ENCODE measurements at places on chromosomes 16 and 17. TPM values are rescaled to one million over a fixed set of nuclear protein-coding genes. Genes with fewer than 3 reads are reported as not detected.

Gene C16orf46
- not detected for total RNA-seq

Gene STX1B
- 0.47 TPM for total RNA-seq

Gene MAP2K6
- 16.3 TPM for total RNA-seq

Gene PLD6
- total RNA-seq: 15.3 TPM

Gene LGALS9B
- not detected for total RNA-seq

GRCh38 chr17:19714542-19715411 lies 1.6 kb downstream of the SLC47A2 start:
- no peak for DNase-seq

- DNase-seq: no peak
Measured at GRCh38 chr16:88727871-88728270, 21.6 kb downstream of the CTU2 start.

DNA sequence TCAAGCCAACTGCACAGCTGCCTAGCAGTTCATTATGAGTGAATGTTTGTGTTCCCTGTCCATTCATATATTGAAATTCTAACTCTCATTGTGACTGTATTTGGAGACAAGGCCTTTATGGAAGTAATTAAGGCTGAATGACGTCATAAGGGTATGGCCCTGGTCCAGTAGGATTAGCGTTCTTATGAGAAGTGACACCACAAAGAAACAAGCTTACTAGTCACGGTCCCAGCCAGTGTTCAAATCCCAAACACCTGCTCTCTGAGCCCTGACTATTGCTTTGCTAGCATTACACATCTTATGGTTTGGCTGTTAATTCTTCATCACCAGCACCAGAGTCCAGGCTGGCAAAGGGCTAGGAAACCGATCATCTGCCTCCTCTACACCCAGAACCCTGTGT lies 2.2 kb downstream of the ZNF668 start:
- DNase-seq: no peak

DNA sequence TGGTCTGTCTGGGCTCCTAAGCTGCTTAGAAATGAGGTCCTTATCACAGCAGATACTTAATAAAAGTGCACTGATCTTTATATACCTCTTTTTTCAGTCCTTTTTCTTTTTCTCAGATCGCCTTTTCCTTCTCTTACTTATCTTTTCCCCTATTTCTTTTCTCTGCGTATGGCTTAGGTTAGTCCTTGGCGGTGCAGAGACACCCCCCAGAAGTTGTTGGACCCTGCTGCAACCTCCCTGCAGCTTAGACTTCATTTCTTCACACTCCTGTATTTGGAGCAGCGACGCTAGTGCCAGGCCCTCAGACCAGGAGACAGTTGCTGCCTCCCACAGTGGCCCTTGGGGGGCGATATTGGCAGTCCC lies 67.6 kb downstream of the CENPV start:
- no peak for DNase-seq

DNA sequence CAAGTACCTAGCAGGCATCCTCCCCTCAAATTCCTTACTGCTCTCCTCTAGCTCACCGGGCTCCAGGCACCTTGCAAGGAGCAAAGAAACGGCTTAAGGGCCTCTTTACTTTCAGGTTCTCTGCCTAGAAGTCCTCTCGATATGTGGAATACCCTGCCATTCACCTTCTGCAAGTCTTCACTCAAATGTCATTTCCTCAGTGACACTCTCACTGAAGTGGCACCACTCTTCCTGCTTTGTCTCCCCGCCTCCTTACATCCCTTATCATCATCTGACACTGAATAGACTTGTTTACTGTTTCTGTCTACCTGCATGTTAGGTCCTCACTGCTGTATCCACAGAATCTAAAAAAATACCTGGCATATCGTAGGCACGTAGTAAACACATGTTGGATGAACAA lies 947 bp downstream of the SLC7A6OS start:
- DNase-seq: no peak

DNA sequence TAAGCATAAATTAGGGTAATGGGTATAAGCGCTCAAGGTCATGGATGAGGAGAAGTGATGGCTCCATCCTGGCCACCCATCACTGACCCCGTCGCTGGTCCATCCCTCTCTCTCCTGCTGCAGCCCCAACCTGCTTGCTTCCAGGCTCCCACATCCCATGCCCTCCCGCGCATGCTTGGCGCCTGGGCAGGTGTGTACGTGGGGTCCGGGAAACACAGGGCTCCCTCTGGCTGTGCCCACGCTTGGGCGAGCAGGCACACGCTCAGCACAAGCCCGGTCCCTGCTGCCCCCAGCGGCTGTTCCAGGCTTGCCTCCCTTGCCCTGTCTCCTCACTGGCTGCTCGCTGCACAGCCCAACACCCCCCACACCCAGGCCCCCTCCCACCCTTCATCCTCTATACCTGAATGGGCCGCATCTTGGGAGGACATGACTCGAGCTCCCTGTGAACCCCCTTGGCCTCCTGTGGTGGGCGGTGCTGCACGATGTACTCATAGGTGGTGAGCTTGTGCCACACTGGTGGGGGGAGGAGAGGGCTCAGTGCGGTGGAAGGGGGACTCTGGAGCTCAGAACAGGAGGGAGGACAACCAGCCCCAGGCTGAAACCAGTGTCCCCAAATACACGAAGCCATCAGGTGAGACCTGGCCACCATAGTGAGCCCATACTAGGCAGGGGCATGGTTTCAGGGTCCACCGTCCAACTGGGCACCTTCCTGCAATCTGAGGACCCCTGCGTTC lies 4.7 kb upstream of the TPPP3 start:
- no peak for DNase-seq

DNA sequence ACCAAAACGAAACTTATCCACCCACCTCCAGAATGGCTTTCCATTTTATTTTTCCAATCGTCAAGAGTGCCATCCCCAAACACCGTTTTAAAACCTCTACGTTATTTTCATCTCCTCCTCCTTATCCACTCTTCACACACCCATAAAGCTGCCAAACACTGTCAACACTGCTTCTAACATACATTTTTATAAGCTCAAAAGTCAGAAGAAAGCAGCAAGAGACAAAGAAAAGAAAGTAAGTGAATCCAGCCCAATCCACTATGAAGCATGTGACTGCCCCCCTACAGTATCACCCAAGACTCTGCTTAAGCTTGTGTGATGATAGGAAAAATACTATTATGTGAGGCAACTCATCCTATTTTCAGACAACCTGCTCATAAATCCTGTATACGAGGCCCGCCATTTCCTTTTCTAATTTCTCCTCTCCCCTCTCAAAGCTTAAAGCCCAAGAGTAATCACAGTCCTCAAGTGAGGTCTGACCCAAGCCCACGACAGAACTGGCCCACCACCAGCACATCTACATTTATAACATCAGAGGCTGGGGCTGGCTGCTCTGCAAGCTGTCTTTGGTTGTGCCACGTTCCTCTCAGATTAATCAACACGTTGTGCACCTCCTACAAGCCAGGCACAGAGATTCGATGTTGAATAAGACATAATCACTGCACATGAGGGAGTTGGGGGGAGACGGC lies 16.3 kb downstream of the USP31 start:
- no peak for DNase-seq

DNA sequence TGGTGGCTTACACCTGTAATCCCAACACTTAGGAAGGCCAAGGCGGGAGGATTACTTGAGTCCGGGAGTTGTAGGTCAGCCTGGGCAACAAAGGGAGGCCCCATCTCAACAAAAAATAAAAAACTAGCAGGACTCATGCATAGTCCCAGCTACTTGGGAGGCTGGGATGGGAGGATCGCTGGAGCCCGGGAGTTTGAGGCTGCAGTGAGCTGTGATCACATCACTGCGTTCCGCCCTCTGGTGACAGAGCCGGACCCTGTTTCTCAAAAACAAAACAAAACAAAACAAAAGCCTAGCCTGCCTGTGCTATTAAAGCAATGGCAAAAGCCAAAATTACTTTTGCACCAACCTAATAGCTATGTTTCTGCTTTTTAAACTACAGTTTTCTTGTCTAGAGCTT lies 1.5 kb downstream of the FCSK start:
- no peak for DNase-seq

- DNase-seq: no peak
Measured at GRCh38 chr16:83797013-83797412, 10.8 kb upstream of the HSBP1 start.

GRCh38 chr16:55501549-55502322 lies 7.1 kb upstream of the LPCAT2 start:
- DNase-seq: no peak

GRCh38 chr17:6497496-6498221 lies 53.4 kb downstream of the PIMREG start:
- DNase-seq: no peak

DNA sequence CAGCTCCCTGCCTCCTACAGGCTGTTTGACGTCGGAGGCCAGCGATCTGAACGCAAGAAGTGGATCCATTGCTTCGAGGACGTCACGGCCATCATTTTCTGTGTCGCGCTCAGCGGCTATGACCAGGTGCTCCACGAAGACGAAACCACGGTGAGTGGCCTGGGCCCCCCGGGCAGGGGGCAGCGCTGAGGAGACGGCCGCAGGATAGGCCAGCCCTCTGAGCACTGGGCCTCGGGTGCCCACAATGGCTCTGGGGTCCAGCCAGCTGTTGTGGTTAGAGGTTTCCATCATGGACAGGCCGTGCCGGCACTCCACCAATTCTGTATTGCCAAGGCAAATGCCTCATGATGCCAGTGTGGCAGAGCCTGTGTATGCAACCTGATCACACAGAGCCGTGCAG lies 88.6 kb downstream of the AMFR start:
- DNase-seq: no peak

- no peak for DNase-seq
Measured at GRCh38 chr16:17467923-17468540, 2.7 kb downstream of the XYLT1 start.

DNA sequence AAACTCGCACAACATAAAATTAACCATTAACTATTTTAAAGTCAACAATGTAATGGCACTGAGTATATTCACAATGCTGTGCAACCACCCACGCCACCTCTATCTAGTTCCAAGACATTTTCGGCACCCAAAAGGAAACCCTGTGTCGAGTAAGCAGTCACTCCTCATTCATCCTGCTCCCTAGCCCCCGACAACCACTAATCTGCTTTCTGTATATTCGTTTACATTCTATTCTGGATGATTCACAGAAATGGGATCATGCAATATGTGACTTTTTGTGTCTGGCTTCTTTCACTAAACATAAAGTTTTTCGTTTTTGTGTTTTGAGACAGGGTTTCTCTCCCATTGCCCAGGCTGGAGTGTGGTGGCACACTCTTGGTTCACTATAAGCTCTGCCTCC lies 42.2 kb upstream of the HAPSTR1 start:
- DNase-seq: no peak

DNA sequence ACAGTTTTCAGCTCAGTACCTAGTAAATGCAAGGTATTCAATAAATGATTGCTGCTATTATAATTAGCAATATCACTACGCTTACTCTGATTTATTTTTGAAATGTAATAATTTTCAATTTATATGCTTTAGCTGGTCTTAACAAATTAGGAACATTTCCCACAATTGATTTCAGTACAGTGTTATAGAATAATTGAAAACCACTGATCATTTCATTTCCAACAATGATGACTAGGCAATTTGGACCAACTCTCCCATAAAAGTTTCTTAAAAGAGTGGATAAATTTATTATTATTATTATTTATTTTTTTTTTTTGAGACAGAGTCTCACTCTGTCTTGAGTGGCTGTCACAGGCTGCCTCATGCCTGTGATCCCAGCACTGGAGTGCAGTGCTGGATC lies 41.1 kb downstream of the VMP1 start:
- DNase-seq: no peak

- no peak for DNase-seq
Measured at GRCh38 chr17:41284546-41284945, 9.0 kb downstream of the KRTAP9-7 start.

- no peak for DNase-seq
Measured at GRCh38 chr17:51651513-51652298, 391.4 kb downstream of the UTP18 start.

GRCh38 chr17:75652934-75653549 lies 13.9 kb downstream of the RECQL5 start:
- no peak for DNase-seq

- no peak for DNase-seq
Measured at GRCh38 chr16:86252596-86252995, 257.7 kb upstream of the FOXF1 start.

- DNase-seq: no peak
Measured at GRCh38 chr17:78910497-78911284, 7.7 kb upstream of the CEP295NL start.

DNA sequence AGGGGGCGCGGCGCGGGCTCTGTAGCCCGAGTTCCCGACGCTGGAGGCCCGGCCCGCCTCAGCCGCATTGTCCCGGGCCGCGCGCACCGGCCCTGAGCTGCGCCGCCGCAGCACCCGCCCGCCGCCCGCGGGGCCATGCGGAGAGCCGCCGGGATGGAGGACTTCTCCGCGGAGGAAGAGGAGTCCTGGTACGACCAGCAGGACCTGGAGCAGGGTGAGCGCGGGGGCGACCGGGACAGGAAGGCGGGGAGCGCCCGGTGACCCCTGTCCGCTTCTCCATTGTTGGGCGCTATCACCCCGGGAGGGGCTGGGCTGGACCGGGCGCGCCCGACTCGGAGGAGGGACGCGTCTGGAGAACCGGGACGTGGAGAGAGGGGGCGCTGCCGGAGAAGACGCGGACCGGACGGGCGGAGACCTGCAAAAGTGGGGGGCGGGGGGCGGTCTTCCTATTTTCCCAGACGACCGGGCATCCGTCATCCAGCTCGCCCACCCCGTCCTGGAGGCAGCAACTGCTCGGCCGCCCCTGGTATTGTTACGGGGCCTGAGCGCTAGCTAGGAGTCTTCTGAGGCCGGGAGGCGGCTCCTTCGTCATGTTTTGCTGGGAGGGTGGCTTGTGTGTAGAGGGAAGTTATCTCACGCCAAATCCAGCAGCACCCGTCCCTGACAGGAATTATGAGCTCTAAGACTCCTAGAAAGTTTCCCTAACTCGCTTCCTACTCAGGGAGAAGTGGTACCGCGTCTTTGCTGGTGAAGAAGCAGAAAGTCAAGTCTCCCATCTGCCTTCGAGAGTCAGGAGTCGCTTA lies 678 bp downstream of the CDR2L start:
- DNase-seq: no peak

- DNase-seq: no peak
Measured at GRCh38 chr16:82432261-82432660, 194.5 kb upstream of the CDH13 start.

GRCh38 chr17:61947367-61948078 lies 19.7 kb upstream of the INTS2 start:
- DNase-seq: no peak

DNA sequence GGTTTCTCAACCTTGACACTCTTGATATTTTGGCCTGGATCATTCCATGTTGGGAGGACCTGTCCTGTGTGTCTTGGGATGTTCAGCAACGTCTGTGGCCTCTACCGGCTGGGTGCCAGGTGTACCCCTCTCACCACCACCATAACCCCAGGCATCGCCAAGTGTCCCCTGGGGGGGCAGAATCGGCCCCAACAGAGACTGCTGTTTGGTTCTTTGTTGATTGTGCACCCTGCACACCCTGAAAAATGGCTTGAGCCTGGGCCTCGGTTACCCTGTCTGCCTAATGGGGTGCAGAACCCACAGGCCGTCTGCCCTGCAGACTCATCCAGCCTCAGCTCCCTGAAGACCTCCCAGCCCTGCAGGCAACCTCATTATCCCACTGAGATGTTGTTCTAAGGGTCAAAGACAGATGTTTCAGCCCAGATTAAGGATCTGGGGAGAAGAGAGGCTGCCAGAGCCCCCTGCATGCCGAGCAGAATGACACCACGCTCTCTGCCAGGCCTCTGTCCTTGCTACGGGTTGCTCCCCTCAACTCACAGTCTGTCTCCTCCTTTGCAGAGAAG lies 9.2 kb downstream of the CACNG1 start:
- DNase-seq: no peak

GRCh38 chr16:83965444-83966152 lies 2.4 kb upstream of the NECAB2 start:
- no peak for DNase-seq

All from T-helper 17 cell (primary cell).